Aorta (tissue), 5 donors: ENCODE measurements at places on chromosomes 1 and 21. TPM values are rescaled to one million over a fixed set of nuclear protein-coding genes. Genes with fewer than 3 reads are reported as not detected.

Gene SLAMF8
- 12.8 TPM for total RNA-seq

Gene VANGL1
- 14.8 TPM for total RNA-seq

Gene PUSL1
- 7.4 TPM for total RNA-seq

Gene METTL18
- 4.7 TPM for total RNA-seq

Gene MATN1
- total RNA-seq, result 0.42 TPM

Gene FLG
- total RNA-seq, result not detected

DNA sequence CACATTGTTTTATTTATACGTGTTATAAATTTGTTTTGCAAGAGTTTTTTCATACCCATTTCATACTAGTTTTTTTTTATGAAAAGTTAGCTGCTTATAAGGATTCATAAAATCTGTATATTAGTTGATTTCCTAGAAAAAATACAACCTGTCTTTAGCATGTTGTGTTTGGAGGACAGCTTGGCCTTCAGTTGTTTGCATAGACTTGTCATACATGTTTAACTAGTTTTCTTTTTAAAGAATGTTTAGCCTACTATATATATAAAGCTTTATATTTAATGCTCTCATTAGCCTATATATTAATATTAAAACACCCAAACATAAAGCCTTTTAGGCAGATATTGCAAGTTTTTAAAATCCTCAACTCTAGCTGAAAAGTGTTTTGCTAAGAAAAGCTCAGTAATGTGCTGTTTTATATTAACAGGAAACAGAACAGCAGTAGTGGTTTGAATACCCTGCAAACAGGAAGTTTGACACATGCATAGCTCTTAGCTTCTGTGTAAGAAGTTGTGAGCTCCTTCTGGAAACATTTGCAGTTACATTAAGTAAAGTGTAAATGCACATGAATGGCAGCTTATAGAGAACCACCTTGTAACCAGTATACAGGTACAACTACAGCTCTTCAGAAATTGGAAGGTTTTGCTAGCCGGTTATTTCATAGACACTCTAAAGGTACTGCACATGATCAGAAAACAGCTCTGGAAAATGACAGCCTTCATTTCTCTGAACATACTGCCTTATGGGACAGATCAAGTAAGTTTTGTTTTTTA is at the start of gene PRKACB:
Gene PRKACB (plus strand): TSS at position 476 of the 770 bp plus-strand sequence. CDS start 91 bp downstream, at position 567.
- DNase-seq, result no peak
- no peak within 1 kb of the TSS for H3K27ac ChIP-seq
- H3K27me3 ChIP-seq, result no peaks in the 10 kb centered on the region
- no peaks in the 10 kb centered on the region for H3K4me1 ChIP-seq
- no peak within 1 kb of the TSS for H3K4me3 ChIP-seq

DNA sequence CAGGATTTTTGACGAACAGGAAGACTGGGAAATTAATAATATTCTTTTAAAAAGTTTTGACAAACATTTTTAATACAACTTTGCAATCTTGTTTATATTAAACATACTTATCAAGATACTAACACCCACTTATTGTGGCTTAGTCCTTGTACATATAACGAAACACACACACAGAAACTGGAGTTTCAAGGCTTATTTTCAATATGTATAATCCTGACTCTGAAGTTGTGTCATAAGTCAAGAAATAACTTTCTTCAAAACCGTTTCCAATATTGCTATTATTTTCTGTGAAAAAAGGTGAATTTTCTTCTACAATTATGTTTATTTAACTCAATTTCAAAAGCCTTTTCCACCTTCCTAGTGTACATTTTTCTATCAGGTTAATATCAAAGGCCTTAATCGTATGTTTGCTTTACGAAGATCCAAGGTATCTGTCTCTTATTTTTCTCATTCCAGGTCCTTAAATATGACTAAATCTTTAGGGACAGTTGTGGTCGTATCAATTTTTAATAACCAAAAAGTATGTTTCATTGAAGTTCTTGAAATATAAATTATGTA is 1.8 kb downstream of the CDKN2C start:
- no peak for DNase-seq
- no peak overlapping the region for H3K4me3 ChIP-seq
- H3K4me1 ChIP-seq, result peaks cover 2% of the 10 kb centered on the region
- H3K27ac ChIP-seq, result no peak overlapping the region
- no peaks in the 10 kb centered on the region for H3K27me3 ChIP-seq
- H3K36me3 ChIP-seq, result no peaks in the 10 kb centered on the region

DNA sequence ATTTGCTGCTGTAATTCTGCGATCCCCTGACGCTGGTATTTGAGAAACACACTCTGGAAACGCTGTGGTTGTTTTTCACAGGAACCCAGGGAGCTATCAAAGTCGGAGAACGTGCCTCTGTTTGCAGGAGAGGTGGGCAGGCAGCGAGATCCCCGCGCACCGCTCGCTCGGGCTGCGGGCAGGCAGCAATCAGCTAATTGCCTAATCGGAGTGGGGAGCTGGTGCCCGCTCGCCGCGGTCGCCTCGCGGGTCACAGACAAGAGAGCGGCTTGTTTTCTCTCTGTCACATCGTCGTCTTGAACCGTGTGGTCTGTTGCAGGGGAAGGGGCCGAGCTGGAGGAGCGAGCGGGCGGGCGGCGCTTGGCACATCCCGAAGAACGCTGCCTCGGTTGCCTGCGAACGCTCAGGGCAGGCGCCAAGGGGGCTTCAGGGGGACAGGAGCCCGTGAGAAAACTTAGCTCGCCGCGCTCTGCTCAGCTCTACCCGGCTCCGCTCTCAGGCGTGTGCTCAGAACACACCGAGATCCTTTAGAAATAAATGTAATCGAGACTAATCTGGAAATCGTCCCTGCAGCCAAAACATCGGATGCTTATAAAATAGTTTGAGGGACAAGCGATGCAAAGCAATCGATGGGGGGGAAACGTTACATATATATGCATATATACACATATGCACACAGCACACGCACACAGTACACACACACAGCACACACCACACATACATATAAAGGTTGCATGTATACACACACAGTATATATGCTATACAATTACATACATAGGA is 93.6 kb upstream of the SMYD2 start:
- H3K36me3 ChIP-seq, result no peaks in the 10 kb centered on the region
- DNase-seq, result peak; percentile 67
- H3K27me3 ChIP-seq, result no peaks in the 10 kb centered on the region
- H3K4me1 ChIP-seq, result no peaks in the 10 kb centered on the region

- no peaks in the 10 kb centered on the region for H3K36me3 ChIP-seq
- H3K27me3 ChIP-seq, result no peaks in the 10 kb centered on the region
- no peak overlapping the region for H3K4me3 ChIP-seq
- peaks cover 21% of the 10 kb centered on the region for H3K4me1 ChIP-seq
- H3K27ac ChIP-seq, result no peak overlapping the region
Measured at GRCh38 chr1:201845331-201846083, 16.6 kb downstream of the IPO9 start.

GRCh38 chr1:105204836-105205371 is 1455.2 kb downstream of the AMY1C start:
- no peaks in the 10 kb centered on the region for H3K36me3 ChIP-seq
- H3K4me3 ChIP-seq, result no peak overlapping the region
- no peaks in the 10 kb centered on the region for H3K27me3 ChIP-seq
- no peak for DNase-seq

DNA sequence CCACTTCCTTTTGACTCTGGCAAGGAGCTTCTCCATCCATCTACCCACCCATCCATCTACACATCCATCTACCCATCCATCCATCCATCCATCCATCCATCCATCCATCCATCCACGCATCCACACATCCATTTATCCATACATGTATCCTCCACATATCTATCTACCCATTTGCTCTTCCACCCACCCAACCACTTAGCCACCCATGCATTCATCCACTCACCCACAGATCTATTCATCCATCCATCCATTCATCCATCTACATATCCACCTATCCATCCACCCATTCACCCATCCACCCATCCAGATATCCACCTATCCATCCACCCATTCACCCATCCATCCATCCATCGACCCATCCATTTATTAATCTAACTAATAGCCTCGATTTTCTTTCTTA is 23.0 kb upstream of the KANK4 start:
- no peak overlapping the region for H3K4me3 ChIP-seq
- H3K4me1 ChIP-seq, result no peaks in the 10 kb centered on the region
- no peak overlapping the region for H3K27ac ChIP-seq
- H3K36me3 ChIP-seq, result no peaks in the 10 kb centered on the region
- no peak for DNase-seq

GRCh38 chr1:193856261-193856660 is 669.8 kb upstream of the B3GALT2 start:
- H3K4me1 ChIP-seq, result no peaks in the 10 kb centered on the region
- H3K4me3 ChIP-seq, result no peak overlapping the region
- H3K36me3 ChIP-seq, result no peaks in the 10 kb centered on the region
- no peaks in the 10 kb centered on the region for H3K27me3 ChIP-seq

DNA sequence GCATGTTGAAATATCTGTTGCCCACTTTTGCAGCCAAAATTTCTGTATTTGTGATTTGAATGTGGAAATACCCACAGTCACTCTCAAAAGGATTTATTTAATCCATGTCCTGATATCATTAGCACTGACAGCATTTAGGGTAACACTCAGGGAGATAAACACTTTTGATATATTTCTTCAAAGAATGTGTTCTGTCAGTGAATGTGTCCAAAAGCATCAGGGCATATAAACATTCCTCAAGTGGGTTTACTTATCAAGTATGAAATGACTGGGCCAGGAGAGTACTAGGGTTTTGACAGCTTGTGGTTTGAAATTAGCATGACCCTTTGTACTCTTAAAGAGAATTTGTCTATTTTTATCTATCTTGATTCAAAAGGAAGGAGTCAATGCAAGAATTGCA is 1302.1 kb upstream of the ADGRL2 start:
- H3K27ac ChIP-seq, result no peak overlapping the region
- DNase-seq, result no peak
- no peaks in the 10 kb centered on the region for H3K36me3 ChIP-seq
- H3K27me3 ChIP-seq, result no peaks in the 10 kb centered on the region
- no peak overlapping the region for H3K4me3 ChIP-seq

- DNase-seq, result no peak
- H3K4me3 ChIP-seq, result no peak overlapping the region
- no peak overlapping the region for H3K27ac ChIP-seq
- H3K4me1 ChIP-seq, result no peaks in the 10 kb centered on the region
- no peaks in the 10 kb centered on the region for H3K36me3 ChIP-seq
Measured at GRCh38 chr1:117164209-117164608, 42.7 kb upstream of the TRIM45 start.

DNA sequence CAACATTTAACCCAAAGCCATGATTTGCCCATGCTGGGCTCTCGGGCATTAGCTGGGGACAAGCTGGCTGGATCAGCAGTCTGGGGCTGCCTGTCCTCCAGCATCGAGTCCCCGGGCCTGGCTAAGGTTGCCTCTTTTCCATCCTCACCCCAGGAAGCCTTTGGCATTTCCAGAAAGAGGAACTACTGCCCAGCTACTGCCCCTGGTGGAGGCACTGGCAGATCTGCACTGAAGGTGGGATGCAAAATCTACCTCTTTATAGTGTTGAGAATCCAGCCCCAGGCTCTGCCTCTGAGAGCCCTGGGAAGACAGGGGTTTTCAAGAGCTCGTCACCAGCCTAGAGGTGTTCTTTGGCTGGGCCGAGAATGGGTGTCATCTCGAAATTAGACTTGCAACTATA is 635.9 kb downstream of the MATN1 start:
- no peak overlapping the region for H3K4me3 ChIP-seq
- DNase-seq, result peak; percentile 35
- H3K4me1 ChIP-seq, result peaks cover 6% of the 10 kb centered on the region
- no peak overlapping the region for H3K27ac ChIP-seq
- H3K36me3 ChIP-seq, result no peaks in the 10 kb centered on the region

DNA sequence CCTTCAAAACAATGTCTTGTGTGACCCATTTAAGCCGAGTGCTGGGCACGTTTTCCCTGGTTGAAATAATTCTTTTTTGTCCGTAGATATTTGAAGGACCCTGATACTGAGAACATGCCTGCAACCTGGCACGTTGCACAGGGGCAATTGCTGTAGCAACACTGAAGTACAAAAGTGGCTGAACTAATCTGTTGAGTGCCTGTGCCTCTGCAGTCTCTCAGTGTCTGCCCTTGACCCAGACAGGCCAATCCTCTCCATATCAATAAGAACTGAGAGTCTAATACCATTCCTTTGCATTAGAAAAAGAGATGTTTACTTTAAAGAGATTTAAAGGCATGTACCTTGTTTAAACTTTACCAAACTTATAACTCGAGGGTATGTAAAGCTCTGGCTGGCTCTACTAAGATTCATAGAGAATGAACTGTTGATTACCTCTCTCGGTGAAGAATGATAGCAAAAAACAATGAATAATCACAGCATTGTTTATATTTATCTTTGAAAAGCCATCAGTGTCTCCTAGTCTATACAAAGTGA is 2.4 kb downstream of the GREM2 start:
- no peak overlapping the region for H3K27ac ChIP-seq
- H3K4me1 ChIP-seq, result no peaks in the 10 kb centered on the region
- no peak for DNase-seq
- no peaks in the 10 kb centered on the region for H3K27me3 ChIP-seq
- no peak overlapping the region for H3K4me3 ChIP-seq

- no peak overlapping the region for H3K27ac ChIP-seq
- no peaks in the 10 kb centered on the region for H3K27me3 ChIP-seq
- DNase-seq, result no peak
- H3K36me3 ChIP-seq, result peaks cover 2% of the 10 kb centered on the region
- H3K4me1 ChIP-seq, result no peaks in the 10 kb centered on the region
Measured at GRCh38 chr1:76725864-76726619, 141.2 kb upstream of the ST6GALNAC5 start.

GRCh38 chr1:205015241-205015640 is 27.8 kb upstream of the CNTN2 start:
- H3K36me3 ChIP-seq, result no peaks in the 10 kb centered on the region
- H3K4me3 ChIP-seq, result no peak overlapping the region
- no peaks in the 10 kb centered on the region for H3K27me3 ChIP-seq
- no peak overlapping the region for H3K27ac ChIP-seq

- H3K27me3 ChIP-seq, result no peaks in the 10 kb centered on the region
- H3K4me3 ChIP-seq, result no peak overlapping the region
- H3K36me3 ChIP-seq, result no peaks in the 10 kb centered on the region
- H3K4me1 ChIP-seq, result no peaks in the 10 kb centered on the region
- DNase-seq, result no peak
Measured at GRCh38 chr1:209624558-209625549, 27.4 kb downstream of the LAMB3 start.

DNA sequence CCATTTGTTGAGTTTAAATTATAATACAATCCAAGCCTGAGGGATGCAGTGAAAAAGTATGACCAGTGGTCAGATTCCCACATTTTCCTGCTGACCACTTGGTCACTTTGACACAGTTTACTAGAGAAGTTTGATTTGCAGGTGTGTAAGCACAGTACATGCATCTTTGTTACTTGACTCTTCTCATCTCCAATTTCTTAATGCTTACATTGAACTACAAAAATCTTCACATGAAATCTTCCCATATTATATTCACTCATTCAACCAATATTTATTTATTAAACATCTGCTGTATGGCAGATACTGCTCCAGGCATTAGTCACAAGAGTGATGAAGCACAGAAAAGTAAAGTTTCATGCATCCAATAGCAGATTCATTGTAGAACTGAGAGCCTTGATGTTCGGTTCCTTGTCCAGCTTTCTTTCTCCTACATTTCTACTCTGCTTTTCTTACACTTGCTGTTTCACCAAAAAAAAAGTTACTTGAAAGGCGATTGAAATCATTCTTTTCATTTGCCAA is 211.7 kb downstream of the NFIA start:
- H3K4me3 ChIP-seq, result no peak overlapping the region
- no peak overlapping the region for H3K27ac ChIP-seq
- no peaks in the 10 kb centered on the region for H3K27me3 ChIP-seq

GRCh38 chr1:201223852-201224665 is 33.4 kb downstream of the IGFN1 start:
- H3K36me3 ChIP-seq, result no peaks in the 10 kb centered on the region
- no peak overlapping the region for H3K4me3 ChIP-seq
- DNase-seq, result peak; percentile 49
- no peak overlapping the region for H3K27ac ChIP-seq
- H3K4me1 ChIP-seq, result no peaks in the 10 kb centered on the region

- no peaks in the 10 kb centered on the region for H3K36me3 ChIP-seq
- H3K27ac ChIP-seq, result no peak overlapping the region
- no peaks in the 10 kb centered on the region for H3K4me1 ChIP-seq
- H3K27me3 ChIP-seq, result no peaks in the 10 kb centered on the region
- H3K4me3 ChIP-seq, result no peak overlapping the region
Measured at GRCh38 chr1:42153624-42154023, 414 bp downstream of the GUCA2B start.
